ENCODE measurements at places on chromosomes 5 and 9.
A peak's percentile ranks its signal among the peaks of the same experiment; 100 is the strongest.

DNA sequence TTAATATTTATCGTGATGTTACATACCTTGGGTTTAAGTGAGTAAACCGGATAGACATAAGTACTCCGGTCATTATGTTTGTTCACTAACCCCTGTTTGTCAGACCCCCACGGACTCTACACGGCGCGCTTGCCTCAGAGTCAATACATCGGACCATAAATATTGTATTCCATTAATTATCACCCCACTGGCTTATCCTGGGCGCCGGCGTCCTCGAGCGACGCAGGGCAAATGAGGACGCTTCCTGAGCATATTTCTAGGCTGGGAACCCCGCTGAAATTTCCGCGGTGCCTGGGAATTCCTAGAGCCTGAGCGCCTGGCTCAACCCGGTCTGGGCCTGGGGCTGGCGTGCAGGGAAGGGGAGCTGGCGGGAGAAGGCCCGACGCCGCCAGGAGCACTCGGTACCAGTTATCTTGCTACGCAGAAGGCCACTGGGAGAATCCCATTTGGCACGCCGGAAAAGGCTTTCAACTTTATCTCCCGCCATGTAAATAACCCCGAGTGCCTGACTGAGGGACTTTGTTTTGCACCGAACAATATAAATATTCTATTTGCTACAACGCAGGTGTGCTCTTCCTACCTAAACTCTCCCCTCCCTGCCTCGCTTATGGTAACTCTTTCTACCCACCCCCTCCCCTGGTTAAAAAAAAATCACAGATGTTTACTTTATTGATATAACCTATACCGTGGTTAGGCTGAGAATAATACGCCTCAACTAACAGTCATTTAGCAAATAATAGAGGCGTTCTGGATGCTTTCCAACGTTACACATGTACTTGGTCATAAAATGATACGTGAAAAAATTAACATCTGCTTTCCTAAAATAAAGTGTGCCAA lies 19.4 kb downstream of the NR2F1 start:
- DNase-seq = no peak

GRCh38 chr9:113523421-113524141 lies 60.1 kb downstream of the RGS3 start:
- peak; percentile 66 for DNase-seq

GRCh38 chr5:140258016-140258415 lies 44.9 kb downstream of the PFDN1 start:
- no peak for DNase-seq

DNA sequence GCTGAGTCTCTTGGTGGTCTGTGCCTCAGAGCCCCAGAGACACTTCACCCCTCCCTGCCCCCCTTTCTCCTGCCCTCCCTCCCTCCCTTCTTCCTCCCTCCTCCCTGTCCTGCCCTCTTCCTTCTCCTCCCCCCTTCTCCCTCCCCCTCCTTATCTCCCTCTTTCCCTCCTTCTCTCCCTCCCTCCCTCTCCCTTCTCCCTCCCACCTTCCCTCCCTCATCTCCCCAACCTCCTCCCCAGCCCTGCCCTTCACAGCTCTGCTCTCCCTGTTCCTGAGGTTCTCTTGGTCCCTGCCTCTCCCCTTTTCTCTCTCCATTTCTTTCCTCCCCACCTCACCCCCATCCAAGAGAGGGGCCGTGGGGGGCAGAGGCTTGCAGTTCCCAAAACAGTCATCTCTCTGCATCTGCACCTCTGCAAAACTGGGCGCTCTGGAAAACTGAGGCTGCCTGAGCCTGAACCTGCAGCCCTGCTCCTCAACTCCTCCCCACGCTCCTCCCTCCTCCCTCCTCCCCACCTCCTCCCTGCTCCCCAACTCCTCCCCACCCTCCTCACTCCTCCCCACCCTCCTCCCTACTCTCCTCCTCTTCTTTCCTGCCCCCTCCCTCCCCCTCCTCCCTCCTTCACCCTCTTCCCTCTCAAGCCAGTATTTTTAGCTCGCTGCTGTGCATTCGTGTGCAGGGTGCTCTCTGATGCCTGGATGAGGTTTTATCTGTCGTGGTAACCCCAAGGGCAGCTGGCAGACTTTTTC lies 219.1 kb downstream of the C9orf50 start:
- peak; percentile 26 for DNase-seq

Data from Jurkat, Clone E6-1 (cell line).